ENCODE measurements at places on chromosomes 12 and 14.

DNA sequence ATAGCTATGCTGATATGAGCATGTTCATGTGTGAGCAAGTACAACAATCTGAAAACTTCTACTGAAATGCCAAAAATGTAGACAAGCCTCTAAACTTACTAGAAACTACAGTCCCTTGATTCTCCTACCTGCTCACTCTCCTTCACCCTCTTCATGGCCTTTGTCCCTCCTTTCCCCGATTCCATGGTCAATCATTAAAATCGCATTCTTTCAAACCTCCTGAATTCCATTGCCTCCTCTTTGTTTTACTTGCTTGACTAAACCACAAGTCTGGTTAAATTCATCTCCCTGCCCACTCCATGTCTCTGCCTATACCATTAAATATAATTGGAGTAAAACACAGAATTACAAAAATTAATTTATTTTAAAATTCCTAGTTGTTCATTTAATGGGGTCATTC, 33.0 kb upstream of the SSTR1 start:
- no peak for DNase-seq

GRCh38 chr12:83128540-83128939, 441.8 kb downstream of the TMTC2 start:
- DNase-seq, result peak; percentile 20

DNA sequence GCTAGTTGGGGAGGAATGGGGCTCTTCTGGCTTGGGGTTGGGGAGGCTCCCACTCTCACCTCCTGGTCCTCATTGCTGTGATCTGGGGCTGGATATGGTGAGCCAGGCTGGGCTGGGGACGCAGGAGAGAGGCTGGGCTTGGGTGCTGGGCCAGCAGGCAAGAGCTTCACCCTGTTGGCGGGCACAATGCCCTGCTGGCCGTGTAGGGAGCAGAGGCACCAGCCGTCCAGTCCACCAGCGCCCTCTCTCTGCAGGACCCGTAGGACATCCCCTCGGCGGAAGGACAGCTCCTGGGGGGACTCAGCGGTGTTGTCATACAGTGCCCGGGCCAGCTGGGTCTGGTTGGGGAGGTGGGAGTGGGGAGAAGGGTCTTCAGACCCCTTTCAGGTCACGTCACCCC, 4.5 kb downstream of the EFS start:
- DNase-seq, result no peak

DNA sequence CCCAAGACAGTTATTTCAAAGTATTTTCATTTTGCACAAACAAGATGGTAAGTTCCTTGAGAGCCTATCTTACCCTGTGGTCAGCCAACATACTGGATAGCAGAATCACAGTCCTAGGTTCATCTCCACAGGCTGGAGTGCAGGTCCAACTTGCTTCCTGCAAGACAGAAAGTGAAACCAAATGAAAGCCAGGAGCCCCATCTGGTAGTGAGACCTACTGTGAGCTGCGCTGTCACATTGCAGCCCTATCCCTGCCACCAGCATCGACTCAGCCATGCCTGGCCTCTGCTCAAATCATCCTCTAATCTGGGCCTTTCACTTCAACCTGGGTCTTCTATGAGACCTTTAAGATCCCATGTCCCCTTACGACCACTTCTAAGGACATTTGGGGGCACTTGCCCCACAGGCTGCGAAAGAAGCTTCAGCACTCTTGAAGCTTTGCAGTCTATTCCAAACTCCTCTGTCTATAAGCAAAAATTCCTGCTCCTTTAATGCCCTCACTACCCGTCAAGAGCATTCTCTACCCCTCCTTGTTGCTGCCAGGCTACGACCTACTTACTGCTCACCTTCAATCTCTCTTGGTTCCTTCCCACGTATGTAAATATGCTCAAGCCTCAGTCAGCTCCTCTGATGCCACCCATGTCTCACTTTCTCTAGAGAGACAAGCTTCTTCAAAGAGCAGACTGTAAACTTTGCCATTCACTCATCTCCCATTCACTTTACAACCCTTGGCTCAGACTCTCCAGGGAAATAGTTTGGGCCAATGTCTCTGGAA, 55.9 kb upstream of the TSPAN11 start:
- DNase-seq, result no peak

DNA sequence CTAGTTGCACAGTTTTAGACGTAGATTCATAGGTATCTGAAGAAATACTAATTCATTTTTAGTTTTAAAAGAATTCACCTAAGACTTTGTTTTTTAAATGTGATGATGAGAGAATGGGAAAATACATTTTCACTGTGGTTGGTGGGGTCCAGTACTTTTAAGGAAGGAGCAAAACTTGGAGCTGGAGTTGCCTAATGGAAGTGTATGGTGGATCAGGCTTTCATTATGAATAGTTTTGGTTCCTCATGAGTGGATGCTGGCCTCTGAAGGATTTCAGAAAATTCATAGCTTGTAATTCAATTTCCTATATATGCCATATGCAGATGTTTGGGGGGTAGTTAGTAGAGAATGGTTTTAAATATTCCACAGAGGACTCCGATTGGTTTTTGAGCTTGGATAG, 27.1 kb downstream of the STK38L start:
- DNase-seq, result no peak

DNA sequence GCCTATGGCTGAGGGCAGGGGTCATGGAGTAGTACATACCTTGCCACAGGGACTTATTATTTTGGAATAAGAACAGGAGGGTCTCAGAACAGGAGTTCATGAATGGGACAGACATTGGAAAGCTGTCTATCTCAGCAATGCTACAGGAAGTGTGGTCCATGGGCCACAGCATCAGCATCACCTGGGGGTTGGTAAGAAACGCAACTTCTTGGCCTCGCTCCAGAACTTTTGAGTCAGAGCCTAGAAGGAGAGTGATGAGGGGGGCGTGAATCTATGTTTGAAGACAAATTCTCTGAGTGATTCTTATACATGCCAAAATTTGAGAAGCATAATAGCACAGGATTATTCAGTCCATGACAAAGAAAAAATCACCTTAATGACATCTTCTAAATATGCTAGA, 156.6 kb downstream of the RPAP3 start:
- DNase-seq, result no peak

- no peak for DNase-seq
These were observed 24.7 kb downstream of the CLEC2D start for GRCh38 chr12:9694241-9694640.

DNA sequence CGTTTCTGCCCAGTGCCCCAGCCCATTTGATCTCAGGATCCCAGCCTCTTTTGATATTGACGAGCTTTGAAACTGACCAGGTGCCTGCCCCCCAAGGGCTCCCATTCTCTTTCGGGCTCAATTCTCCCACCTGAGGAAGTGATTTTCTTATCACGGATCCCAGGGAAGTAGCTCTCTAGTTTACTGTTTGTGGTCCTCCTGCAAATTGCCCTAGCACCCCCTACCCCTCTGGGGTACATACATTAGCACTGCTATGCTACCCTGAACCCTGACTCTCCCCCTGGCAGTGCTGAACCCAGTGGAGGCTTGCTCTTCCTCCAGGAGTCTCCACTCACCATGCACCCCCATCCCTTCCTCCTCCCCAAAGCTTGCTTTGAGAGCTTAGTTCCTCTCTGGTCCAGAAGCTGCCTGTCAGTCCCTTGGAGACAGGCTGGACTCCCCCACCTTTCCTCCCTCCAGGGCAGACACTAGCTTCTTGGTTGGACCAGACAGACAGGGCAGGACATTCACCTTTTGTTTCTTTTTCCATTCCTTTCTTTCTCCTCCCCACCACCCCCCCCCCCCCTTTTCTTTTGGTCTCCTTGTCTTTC, 4.4 kb upstream of the TBX3 start:
- DNase-seq, result no peak

DNA sequence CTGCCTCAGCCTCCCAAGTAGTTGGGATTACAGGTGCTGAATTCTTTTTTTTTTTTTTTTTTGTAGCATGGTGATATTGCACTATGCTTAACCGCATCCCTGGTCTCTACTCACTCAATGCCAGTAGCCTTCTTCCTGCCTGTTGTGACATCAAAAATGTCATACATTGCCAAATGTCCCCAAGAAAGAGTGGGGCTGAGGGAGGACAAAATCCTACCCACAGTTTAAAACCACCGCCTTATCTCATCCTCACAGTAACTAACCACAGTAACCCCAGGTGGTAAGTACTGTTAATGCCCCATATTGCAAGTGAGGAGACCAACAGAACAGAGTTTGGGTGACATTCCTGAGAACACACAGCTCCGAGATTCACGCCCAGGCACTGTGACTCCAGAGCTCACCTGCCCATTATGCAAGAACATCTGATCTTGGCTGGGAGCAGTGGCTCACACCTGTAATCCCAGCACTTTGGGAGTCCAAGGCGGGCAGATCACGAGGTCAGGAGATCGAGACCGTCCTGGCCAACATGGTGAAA, 19.6 kb downstream of the MORN3 start:
- no peak for DNase-seq

DNA sequence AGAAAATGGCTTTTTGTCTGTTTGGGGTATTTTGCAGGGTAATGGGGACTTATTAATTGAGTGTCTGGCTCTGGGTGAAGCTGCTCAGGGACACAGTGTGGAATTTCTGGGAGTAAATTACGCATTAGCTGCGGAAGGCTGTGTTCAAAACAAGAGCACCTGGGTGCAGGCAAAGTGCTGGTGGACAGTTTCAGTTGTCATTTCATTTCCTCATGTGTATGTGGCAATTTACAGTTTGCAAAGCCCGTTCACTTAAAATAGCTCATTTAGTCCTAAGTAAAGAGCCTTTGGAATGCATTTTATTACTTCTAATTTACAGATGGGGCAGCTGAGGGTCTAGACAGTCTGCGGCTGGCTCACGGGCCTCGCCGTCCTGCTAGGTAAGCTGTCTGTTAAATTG, 546.8 kb downstream of the BCL11B start:
- DNase-seq, result no peak

DNA sequence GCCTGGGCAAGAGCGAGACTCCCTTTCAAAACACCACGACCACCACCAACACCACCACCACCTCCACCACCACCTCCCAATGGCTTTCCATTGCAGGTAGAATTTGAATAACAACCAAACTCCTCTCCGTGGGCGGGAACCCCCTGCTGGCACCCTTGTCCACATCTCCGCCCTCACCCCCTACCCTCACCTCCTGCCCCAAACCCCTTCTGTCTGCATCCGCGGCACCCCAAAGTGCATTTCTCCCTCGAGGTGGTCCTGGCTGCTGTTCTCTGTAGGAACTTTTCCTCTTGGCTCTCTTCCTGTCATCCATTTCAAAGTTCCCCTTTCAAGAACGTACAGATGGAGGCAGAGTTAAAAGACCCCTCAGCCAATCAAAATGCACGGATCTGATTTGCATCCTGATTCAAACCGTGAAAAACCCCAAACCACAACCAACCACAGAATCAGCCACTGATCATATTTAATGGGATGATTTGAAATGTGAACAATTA, 3.8 kb downstream of the SDSL start:
- DNase-seq, result no peak

DNA sequence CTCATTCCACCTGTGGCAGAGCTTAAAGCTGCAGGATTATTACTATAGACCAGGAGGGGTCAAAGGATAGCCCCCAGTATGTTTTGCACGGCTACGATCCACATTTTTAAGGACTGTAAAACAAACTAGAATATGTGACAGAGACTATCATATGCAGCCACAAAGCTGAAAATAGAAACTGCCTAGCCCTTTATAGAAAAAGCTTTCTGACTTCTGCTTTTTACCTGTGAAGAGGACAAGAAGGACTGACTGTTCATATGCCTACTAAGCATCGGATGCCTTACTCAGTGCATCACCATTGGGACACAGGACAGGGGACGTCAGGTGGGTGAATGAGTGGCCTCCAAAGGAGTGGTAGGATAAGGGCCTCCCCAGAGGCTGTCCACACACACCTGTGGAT, 29.8 kb downstream of the SPTB start:
- no peak for DNase-seq

- no peak for DNase-seq
These were observed 10.2 kb downstream of the KRT82 start for GRCh38 chr12:52395761-52396434.

DNA sequence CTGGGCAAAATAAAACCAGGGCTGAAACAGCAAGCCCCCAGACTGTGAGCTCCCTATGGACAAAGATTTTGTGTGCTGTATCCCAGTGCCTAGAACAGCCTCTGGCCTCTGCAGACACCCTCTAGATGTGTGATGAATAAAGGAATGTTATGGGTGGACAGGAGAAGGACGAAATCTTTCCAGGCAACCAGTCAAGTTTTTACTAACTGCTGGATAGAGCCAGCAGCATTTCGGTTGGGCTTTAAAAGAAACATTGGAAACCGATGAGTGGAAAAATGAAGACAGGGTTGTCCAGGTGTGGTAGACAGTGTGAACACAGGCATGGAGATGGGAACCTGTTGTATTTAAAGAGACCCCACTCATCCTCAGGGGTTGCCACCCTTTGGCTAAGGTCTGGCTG, 4.0 kb downstream of the CHGA start:
- DNase-seq, result no peak

DNA sequence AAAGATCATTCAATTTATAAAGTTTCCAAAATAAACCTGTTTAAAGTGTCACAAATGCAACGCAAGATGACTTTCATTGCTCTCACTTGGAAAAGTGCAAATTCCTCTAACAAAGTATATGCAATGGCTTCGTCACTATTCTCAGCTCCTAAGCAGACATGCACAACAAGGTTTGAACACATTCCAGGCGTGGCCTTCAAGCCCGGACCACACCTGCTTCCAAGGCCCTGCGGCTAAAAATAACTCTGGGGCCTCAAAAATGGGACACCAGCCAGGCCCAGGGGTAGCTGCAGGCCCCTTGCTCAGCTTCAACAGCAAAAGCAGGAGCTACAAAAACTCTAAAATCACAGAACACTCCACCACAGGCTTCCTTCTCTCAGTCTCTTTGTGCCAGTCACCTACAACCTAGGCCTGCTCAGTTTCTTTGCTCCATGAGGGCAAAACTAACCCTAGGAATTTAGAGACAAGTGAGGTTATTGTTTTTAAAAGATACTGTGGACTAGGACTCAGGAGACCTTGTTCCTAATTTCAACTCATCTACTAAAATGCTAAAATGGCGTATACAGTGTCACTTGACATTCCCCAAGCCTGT, 29.3 kb downstream of the DUSP16 start:
- no peak for DNase-seq
